Stimulated activated CD4-positive, alpha-beta T cell treated with anti-CD3 and anti-CD28 coated beads, Interleukin-2, amount 100 ng/mL, for 4 hours (primary cell): ENCODE measurements at places on chromosomes 7 and 10.

DNA sequence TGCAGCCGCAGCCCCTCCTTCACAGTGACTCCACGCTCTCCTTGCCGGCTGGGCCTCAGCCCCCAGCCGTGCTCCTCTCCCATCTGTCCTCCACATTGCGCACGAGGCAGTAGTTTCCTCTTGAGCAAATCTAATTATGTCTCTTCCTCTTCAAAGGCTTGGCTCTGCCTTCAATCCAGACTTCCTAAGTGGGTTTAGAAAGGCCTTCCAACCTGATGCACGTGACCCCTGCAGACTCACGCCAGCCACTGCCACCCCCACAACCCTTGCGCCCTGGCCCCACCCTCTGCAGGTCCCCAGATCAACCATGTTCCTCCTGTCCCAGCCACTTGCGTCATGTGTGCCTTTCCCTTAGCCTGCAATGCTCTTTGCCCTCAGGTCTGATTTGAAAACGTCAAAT lies 75.0 kb upstream of the ADAM12 start:
- DNase-seq, result no peak

GRCh38 chr7:129914536-129915272 lies 38.1 kb downstream of the UBE2H start:
- DNase-seq, result no peak

DNA sequence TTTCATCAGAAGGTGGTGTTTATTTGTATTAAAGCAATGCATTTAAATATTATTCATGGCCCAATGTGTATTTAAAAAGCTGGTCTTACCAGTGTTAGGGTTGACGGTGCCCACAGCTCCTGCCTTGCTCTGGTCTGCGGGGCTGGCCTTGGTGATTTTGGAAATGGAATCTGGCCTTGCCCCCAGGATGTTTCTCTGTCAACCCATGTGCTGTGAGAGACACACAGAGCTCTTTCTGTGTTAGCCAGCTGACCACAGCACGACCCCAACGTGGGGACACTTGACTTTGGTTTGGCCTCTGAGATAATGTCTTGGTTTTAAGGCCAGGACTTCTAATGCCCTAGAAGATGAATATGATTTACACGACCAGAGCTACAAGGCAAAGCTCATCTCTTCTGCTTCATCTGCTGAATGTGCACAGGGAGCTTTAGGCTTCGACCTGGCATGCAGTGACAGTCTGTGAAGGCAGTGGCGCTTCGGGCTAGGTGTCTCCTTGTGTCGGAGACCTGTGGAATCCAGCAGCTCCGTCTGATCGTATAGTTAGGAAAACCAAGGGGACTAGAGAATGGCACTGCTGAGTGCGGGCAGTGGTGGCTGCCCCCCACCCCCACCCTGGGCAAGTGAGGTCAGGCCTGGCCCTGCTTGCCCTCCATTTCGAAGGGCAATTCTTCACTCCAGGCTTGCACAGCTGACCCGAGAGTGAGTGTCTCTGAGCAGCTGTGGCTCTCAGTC lies 246.1 kb downstream of the EBF3 start:
- DNase-seq, result no peak

DNA sequence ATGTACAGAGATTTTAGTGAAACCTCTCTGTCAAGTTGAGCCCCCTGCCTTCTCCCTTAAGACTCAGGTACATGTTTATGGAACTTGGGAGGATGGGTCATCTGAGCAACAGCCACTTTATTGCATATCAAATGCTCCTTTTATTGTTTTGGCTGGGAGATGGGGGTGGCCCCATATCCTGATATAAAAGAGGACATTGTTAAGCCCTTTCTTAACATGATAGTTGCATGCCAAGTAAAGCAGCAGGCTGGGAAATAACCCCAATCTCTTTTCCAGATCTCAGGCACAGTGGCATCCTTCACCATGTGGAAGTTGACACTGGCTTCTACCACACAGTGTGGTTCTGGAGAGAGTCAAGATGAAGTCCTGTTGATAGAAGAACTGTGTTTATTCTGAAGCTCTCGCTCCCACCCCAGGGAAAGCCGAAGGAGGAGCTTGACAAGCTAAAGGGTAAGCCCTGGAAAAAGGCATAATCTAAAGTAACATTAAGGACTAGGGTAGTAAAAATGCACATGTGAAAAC lies 746.7 kb downstream of the SUGCT start:
- DNase-seq, result no peak

DNA sequence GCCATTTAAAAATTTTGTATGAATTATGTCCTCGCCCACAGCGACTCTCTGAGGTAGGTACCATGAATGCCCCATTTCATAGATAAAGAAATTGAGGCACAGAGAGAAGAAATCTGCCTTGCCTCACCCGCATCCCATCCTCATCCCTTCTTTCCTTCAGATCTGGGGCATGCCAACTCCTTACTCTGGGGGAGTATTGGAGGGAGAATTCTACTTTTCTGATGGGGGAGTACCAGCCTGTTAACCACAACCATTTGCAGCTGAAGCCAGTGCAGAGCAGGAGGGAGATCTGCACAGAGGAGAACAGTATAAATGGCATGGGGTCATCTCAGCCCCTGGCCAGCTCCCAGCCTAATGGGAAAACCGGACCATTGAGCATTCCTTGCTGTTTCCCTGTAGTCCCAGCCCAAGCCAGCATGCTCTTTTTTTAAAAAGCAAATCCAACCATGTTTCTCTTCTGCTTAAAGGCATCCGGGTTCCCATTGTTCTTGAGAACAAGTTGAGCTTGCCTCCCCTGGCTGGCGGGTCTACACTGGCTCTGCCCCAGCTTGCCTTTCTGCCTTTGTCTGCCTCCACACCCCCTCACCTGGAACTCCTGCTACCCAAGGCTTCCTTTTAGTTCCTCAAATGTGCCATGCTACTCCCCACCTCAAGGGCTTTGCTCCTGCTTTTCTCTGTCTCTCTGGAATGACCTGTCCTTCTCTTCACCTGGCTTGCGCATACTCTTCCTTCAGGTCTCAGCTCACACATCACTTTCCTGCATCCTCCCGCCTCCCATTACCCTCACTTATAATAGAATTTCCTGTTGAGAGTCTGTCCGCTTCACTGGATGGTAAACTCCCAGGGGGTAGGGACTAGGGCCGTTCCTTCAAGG lies 8.8 kb upstream of the ZNF503 start:
- DNase-seq, result no peak

DNA sequence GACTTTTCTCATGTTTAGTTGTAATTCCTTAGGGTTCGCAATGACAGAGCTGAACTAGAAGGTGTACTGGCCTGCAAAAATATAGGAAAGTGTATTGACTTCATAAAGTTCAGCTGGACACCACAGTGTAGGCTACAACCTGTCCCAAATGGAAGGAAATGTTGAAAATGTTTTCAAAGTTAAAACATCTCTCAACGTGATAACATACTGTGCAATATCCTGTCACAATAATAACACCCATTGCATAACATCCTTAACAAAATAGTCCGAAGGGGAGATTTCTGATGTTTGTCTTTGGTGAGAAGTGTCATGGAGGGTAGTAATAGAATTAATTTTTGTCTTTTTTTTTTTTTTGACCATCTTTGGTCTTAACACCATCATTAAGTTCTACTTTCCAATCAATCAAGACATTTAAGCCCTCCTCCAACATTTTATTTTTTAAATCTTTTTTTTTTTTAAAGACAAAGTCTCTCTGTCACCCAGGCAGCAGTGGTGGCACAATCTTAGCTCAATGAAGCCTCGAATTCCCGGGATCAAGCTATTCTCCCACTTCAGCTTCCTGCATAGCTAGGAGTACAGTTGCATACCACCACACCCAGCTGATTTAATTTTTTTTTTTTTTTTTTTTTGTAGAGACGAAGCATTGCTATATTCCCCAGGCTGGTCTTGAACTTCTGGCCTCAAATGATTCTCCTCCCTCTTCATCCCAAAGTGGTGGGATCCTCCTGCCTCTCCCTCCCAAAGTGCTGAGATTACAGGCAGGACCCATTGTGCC lies 45.7 kb downstream of the DYNC1I1 start:
- no peak for DNase-seq

GRCh38 chr7:150742286-150742968 lies 5.2 kb downstream of the GIMAP5 start:
- DNase-seq, result no peak

DNA sequence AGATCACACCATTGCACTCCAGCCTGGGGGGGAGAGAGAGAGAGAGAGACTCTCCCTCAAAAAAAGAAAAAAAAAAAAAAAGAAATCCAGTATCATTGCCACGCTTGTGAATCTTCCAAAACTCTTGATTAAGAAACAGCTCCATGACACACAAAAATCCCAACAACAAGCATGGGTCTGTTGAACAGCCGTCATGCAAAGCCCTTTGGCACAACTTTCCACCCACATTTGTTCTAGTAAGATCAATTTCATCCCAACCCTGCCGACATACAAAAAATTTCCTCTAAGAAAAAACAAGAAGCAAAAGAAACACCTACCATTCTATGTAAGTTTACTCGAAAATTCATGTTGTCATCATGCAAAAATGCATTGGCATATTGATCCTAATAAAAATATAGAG lies 62.8 kb downstream of the ARMH3 start:
- DNase-seq, result no peak

- DNase-seq, result no peak
Measured at GRCh38 chr7:8112685-8113084, 144.1 kb downstream of the GLCCI1 start.
